Stimulated activated CD4-positive, alpha-beta T cell treated with anti-CD3 and anti-CD28 coated beads, TNF-alpha, amount 100 ng/mL, for 1 hour (primary cell): ENCODE measurements at places on chromosomes 2 and 18.

DNA sequence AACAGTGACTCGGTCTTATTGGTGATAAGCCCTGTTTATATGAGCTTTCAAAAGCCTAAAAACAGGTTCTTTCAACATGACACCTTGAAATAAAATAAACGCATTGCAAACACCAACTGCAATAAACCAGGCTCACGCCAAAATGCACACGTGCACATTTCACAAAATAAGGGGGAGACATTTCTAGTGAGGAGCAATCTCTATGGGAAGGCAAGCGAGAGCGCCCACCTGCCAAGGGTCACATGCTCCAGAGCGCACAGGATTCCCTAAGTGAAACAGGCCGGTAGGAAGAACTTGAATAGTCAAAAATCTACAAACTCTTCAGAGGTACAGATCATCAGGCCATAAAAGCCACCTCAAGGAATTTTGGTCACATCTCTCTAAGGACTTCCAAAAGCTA lies 1.9 kb downstream of the PID1 start:
- DNase-seq, result no peak

DNA sequence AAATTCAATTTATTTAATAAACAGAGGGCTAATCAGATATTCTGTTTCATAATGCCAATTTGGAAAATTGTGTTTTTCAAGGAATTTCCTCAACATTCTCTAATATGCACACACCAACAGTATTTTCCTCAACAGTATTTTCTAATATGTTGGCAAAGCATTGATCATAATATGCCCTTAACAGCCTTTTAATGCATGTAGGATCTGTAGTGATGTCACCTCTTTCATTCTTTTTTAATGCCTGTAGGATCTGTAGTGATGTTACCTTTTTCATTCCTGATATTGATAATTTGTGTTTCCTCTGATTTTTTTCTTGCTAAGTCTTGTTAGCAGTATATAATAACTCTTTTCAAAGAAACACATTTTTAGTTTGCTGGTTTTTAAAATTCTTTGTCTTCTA lies 15.9 kb downstream of the VWA3B start:
- no peak for DNase-seq

GRCh38 chr2:224408676-224409075 lies 6.8 kb upstream of the FAM124B start:
- DNase-seq, result no peak

DNA sequence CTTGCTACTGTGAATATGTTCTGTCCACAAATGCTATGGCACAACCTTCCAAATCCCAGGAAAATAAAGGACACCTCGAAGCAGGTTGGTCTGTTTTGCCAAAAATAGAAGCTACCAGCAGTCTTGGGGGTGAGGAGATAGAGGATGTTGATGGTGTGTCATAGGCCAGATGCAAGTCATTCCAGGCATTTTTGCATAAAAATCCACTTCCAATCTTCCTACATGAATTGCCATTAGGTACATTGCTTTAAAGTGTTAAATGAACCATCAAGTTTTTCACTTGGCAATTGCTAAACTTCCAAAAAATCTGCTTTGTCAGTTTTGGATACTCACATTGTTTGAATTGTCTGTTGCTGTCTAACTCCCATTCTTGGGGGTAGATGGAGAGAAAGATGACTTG lies 295.4 kb downstream of the MYCN start:
- no peak for DNase-seq

DNA sequence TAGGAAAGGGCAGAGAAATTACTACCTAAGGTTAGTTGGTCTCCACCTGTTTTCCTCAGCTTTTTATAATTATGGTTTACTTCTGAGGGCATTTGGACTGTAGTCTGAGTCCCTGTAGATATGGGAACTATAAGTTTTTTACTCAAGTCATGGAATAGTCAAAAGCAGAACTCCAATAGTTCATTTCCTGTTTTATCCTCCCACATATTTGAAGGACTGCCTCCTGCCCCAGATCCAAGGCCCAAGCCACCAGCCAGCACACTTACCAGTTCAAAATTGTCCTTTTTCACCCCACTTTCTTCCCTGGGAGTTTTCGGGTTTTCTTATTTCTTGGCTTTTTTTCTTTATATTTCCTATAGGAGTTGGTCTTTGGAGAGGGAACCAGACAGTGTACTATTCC lies 164.1 kb downstream of the MBD5 start:
- DNase-seq, result no peak

DNA sequence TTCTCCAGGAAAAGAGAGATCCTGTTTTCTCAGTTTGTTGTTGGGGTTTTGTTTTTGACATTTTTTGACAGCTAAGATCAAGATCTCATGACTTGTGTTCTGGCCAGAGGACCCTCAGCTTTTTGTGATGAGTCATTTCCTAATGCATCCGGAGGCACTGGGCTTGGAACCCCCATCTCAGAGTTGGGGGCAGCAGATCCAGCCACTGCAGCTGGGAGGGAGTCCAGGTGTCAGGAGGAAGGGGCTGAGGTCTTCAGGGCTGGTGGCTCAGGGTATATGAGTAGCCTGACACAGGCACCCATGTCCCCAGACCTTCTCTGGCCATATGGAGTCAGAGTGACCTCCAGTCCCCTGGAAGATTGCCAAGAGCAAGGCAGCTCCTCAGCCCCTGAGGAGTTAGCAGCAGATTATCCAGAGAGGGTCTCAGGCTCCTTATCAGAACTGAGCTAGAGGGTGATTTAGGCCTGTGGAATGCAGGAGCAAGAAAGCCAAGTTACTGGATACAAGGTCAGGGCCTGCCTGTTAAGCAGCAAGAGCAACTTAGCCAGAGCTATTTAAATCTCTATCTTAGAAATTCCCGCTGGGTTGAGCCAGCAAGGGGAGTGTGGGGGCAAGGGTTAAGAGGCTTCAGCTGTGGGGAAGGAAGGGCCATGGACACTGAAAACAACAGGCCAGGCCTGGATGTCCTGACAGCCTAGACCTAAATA lies 62.4 kb downstream of the TANC1 start:
- no peak for DNase-seq

DNA sequence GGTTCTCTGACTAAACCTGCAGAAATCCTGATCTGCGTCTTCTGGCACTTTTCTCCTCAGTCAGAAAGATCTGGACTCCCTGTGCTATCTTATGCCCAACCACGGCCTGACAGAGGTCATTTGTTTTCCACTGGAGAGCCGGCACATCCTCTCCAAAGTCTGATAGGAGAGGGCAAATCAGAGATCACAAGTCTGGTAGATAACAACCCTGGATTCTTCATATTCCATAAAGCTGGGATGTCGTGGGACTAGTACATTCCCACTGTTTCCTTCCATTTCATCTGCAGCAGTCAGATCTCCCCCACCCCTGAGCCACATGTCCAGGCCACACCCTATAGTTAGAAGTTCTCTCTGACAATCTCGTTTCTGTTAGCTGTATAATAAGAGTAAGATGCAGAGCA lies 157.0 kb downstream of the MGAT5 start:
- no peak for DNase-seq

- DNase-seq, result no peak
These were observed 597 bp downstream of the RNF103 start for GRCh38 chr2:86623043-86623493.

DNA sequence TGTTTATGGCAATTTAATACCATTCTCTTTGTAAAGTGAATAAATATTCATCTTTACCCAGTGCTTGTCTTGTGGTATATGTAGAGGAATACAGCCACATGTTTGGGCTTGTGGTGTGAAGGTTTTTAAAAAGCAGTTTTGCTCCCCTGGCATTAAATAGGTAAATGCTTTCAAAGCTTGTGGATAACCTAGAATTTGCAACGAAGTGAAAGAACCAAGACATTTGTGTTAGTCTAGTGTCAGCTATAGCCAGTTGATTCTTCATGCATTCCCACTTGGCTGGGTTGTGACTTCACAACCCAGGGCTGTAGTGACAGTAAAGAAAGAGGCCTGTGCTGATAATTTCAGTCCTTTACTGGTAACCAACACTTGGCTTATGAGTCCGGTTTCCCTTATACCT lies 32.9 kb upstream of the TOGARAM2 start:
- no peak for DNase-seq
